ENCODE measurements at places on chromosomes 3 and 15. TPM values are rescaled to one million over a fixed set of nuclear protein-coding genes. Genes with fewer than 3 reads are reported as not detected.

PFN2 gene
- 328 TPM for total RNA-seq

NEDD4 gene
- 78.6 TPM for total RNA-seq

HCLS1 gene
- 3.8 TPM for total RNA-seq

SPTBN5 gene
- total RNA-seq = 0.34 TPM

SLC12A8 gene
- total RNA-seq = 16.1 TPM

MINAR1 gene
- total RNA-seq = 0.34 TPM

MUC13 gene
- total RNA-seq = not detected

ADAMTSL3 gene
- total RNA-seq = under 0.01 TPM

ITGA11 gene
- under 0.01 TPM for total RNA-seq

ADCY5 gene
- total RNA-seq = not detected

STX19 gene
- 1.4 TPM for total RNA-seq

EFCAB12 gene
- under 0.01 TPM for total RNA-seq

FAM81A gene
- total RNA-seq = 0.34 TPM
